ENCODE measurements at places on chromosomes 4 and X.

- DNase-seq: peak; percentile 13
Observed at GRCh38 chr4:40316333-40316781, 18.8 kb upstream of the CHRNA9 start.

DNA sequence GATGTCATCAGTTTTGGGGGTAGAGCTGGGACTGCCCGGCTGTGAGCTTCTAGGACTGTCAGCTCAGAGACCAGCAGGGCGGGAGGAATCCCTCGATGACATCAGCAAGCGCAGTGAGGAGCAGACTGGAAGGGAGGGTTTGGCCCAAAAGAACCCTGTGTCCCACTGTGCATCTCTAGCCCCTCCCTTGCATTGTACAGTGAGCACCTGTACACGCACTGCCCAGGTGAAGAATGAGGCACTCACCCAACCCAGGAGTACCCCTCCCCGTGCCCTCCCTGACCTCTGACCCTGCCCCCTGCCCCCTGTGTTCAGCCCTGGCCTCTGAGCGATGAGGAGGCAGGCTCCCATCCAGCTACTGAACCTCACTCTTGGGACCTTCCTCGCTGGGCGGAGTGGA lies 92.9 kb downstream of the HMX1 start:
- DNase-seq: no peak

GRCh38 chr4:188262464-188262863 lies 123.2 kb downstream of the TRIML1 start:
- no peak for DNase-seq

- DNase-seq: no peak
Observed at GRCh38 chr4:148054275-148054674, 322.4 kb downstream of the ARHGAP10 start.

- DNase-seq: no peak
Observed at GRCh38 chr4:177546745-177547144, 104.5 kb upstream of the AGA start.

- no peak for DNase-seq
Observed at GRCh38 chr4:175633310-175633709, 178.8 kb downstream of the GPM6A start.

DNA sequence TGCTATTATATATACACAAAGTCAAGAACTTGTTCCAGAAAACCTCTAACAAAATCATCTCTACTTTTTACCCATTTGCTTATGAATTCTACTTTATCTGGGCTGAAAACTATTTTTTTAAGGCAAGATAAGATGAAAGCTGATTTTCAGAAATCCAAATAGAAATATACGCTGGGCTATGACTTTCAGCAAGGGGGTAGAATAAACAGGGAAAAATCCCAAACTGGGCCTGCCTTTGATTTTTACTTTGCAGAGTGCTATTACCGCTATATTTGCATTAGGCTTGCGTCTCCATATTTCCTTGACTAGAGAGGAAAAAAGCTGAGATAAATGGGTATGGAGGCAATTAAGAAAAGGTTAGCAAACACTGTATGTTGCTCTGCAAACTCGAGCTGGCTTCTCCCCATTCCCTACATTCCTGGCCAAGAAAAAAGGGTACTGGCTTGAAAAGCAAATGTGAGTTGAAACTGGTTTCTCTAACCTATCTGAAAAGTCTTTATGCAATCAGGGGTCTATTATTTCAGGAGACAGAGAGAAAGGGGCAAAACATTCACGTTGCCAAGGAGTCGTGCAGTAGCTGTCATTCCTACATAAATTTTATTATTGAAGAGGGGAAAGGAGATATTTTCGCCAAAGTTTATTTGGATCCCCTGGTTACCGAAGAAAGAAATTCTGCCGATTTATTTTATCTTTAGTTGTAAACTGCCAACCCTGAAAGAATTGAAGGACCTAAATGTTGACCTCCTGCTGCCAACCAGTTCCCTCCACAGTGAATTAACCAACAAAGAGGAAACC lies 2.2 kb downstream of the TMEM47 start:
- DNase-seq: no peak

DNA sequence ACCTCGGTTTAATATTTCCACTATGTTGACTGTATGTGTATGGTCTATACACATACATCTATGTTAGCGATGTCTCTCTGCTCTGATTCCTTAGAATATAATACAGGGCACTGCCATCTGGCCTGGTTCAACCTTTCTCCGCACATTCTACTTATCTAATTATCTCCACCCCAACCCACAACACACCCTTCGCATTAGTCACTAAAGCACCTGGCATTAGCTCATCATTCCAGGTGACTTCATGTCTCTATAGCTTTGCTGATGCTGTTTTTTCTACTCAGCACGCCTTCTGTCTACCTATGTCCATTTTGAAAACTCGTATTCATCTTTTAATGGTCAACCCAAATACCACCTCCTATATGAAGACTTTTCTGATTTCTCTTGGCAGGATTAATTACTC lies 425.2 kb upstream of the RASGEF1B start:
- no peak for DNase-seq

DNA sequence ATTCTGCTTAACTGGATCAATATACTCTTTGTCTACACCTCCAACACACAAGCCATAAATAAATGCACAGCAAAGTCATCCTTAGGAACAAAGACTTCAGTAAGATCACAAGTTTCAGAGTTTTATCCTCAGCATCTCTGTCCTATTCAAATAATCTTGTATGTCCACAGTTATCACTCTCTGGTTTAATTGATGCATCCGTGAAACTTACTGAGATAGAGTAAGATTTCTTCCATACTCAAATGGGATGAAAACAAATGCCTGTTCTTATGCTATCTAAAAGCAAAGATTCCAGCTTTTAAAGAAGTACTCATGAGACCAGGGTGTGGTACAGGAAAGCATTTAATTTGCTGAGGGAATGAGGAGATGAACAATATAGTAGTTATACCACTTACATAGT lies 184.6 kb upstream of the SLC7A11 start:
- DNase-seq: peak; percentile 62

DNA sequence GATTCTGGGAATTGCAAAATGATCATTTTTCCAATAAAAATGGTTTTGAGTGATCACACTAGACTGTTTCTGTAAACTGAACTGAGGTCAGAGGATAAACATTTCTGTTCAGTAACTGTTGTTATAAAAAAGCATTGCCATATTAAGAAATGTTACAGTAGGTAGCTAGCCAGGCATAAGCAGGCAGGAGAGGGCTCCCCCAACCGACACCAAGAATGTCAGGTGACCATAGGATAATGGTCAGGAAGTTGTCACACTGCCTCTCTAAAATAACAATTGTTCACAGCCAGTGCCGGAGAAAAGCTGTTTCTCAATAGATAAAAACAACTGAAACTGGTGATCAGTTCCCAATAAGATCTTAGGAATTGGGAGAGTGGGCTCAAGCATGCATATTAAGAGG lies 306.2 kb upstream of the SLIT2 start:
- DNase-seq: no peak

- no peak for DNase-seq
Observed at GRCh38 chrX:48826135-48826875, at the start of gene ERAS. ERAS (plus strand) TSS chrX:48826513; CDS start chrX:48829124, 2,611 bp downstream.

- no peak for DNase-seq
Observed at GRCh38 chrX:30495468-30495867, 82.1 kb downstream of the TASL start.

DNA sequence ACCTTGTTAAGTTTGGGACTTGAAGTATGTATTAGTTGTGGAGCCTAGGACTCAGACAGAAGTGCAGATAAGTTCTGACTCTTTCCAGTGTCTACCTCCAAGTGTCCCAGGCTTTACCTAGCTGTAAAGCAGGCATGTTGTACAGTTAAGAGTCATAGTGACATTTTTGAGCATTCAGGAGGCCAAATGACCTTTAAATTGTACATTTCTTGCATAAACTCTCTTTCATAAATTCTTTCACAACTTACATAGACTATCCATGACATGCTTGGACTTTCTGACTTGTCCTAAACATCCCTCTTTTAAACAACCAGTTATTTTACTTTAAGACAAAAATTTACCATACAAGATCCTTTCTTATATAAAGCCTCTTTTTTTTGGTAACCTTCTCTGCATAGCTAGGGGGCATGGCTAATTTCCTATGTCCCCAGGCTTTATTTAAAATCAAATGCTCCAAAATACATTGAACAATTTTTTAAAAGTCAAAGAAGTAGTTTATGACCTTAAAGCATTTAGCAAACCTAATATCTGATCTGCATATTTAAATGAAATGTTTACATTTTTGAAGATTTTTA lies 40.1 kb upstream of the UGT8 start:
- DNase-seq: no peak

GRCh38 chr4:163165217-163166017 lies 1.3 kb downstream of the NAF1 start:
- no peak for DNase-seq

- no peak for DNase-seq
Observed at GRCh38 chr4:81620442-81620841, 148.7 kb upstream of the RASGEF1B start.

- no peak for DNase-seq
Observed at GRCh38 chr4:54632537-54632936, 25.2 kb upstream of the KIT start.

- no peak for DNase-seq
Observed at GRCh38 chr4:98176531-98176930, 33.3 kb upstream of the STPG2 start.

DNA sequence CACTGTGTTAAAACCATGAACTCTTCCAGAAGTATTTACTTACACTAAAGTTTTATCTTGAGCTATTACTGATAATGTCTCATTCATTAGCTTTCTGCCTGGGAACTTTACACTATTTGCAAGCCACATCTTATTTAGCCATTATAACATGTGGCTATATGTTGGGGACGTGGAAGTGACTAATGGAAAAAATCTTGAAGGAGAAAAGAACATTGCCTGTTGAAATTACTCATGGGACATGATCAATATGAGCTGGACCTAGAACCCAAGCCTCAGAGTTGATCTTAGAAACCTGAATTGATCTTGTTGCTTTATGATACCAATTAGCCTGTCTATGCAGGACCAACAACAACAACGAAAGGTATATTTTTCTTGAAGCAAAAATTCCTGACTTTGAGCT lies 22.5 kb upstream of the ARHGAP6 start:
- no peak for DNase-seq

DNA sequence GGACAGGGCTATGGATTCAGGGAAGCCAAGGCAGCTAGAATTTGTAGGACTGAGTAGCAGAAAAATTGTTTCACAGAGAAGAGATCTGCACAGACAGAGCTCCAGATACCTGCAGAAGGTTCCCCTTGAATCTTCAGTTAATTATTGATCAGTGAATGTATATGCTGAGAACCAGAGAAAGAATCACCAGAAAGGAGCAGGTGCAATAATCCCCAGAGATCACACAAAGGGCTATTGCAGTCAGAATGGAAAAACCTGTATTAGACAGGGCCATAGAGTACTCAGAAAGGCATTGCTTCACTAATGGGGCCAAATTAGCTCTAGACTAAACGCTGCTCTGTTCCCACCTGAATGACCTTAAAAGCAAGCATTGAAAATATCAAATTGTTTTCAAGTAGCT lies 35.5 kb upstream of the SMAD1 start:
- no peak for DNase-seq

DNA sequence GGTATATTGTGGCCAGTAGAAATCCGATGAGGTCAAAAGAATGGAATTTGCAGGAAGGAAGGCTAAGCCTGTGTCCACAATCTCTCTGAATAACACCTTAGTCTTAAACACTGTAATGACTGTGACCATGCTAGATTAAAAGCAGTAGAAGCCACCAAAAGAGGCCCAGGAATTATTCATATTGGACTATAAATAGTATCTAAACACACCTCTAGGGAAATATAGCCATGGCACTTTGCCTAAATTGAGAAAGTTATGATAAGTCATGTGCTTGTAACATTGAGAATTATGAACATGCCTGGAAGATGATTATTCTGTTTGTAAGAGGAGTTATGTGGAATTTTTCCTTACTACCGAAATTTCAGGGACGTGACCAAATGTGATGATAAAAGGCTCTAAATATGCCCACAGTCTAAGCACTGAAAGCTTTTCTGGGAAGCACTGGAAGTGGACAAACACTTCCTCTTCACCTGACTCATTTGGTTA lies 298.5 kb downstream of the KCTD8 start:
- DNase-seq: no peak

DNA sequence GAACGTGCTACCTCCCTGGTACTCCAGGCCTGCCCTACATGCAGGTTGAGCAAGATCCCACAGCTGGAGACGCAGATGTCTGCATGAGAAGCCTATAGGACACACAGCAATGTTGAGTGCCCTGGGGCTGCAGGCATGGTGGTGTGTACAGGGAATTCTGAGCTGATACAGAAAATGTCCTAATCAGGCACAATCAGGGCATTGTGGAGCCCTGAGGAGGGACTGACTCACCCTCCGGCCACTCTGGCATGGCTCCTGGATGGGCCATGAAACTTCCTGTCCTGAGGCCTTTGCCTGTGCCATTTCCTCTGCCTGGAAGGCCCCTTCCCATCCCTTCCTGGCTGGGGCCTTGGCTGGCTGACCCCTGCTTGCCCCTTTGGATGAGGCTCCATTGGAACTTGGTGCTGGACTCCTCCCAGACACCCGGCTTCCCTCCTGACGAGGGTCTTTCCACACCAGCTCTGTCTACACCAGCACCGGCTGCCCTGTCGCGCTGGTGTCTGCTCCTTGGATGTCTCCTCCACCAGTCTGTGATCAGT lies 16.7 kb upstream of the AFAP1 start:
- peak; percentile 94 for DNase-seq

GRCh38 chr4:87228262-87228860 lies 7.9 kb upstream of the KLHL8 start:
- no peak for DNase-seq

- no peak for DNase-seq
Observed at GRCh38 chr4:184932343-184932742, 85.9 kb upstream of the HELT start.

- no peak for DNase-seq
Observed at GRCh38 chrX:82945332-82945731, 562.8 kb upstream of the POU3F4 start.

GRCh38 chr4:140019619-140020347 lies 134.2 kb downstream of the MAML3 start:
- DNase-seq: no peak

DNA sequence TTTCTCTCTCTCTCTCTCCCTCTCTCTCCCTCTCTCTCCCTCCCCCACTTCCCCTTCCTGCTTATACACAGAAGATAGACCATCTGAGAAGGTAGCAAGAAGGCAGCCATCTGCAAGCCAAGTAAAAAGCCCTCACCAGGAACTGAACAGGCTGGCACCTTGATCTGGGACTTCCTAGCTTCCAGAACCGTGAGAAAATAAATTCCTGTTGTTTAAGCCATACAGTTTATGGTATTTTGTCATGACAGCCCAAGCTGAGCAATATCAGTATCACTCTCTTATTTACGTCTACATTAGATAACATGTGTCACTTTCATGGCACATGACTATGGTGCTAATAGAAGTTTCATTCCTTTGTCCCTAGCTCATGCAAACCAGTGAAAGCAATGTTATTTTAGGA lies 581.1 kb downstream of the INPP4B start:
- no peak for DNase-seq

DNA sequence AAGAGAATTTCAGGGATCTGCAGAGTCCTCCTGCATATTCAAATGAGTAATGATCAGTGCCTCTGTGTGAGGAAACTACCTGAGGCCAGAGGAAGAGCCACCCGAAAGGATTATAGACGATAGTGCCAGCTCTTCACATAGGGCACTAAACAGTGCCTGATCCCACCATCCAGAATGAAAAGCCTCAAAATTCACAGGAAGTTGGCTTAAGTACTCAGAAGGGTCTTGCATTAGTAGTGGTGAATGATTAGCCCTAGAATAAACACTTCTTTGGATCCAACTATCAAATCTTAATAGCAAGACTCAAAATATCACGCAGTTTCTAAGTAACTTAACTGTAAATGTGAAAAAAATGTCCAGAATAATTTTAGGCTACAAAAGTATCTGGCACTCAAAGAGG lies 324.4 kb downstream of the ZNF674 start:
- no peak for DNase-seq

All from COLO829 (cell line).